ENCODE measurements at places on chromosomes 4 and X.

GRCh38 chr4:17702641-17703040, 78.8 kb downstream of the FAM184B start:
- no peak for DNase-seq

DNA sequence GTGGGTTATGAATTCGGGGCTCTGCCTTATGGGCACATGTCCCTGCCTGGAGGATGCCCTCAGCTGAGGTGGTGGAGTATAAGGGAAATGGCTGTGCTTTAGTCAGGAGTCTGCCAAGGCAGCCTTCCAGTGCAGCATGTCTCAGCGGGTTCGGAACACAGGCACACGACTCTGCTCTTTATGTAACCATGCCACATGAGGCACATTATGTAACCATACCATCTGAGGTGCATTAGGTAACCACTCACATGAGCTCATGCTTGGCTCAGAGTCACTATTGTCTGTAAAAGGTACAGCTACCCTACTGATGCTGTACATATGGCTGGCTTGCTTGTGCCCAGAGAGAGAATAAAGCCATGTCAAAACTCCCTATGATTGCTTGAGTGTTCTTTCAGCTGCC, 723.6 kb downstream of the TRAM1L1 start:
- DNase-seq: no peak

- no peak for DNase-seq
Measured at GRCh38 chr4:114281164-114281960, 301.9 kb upstream of the ARSJ start.

- DNase-seq: no peak
Measured at GRCh38 chrX:131895807-131896206, 127.3 kb upstream of the STK26 start.

GRCh38 chr4:171751538-171751937, 61.7 kb upstream of the GALNTL6 start:
- no peak for DNase-seq

DNA sequence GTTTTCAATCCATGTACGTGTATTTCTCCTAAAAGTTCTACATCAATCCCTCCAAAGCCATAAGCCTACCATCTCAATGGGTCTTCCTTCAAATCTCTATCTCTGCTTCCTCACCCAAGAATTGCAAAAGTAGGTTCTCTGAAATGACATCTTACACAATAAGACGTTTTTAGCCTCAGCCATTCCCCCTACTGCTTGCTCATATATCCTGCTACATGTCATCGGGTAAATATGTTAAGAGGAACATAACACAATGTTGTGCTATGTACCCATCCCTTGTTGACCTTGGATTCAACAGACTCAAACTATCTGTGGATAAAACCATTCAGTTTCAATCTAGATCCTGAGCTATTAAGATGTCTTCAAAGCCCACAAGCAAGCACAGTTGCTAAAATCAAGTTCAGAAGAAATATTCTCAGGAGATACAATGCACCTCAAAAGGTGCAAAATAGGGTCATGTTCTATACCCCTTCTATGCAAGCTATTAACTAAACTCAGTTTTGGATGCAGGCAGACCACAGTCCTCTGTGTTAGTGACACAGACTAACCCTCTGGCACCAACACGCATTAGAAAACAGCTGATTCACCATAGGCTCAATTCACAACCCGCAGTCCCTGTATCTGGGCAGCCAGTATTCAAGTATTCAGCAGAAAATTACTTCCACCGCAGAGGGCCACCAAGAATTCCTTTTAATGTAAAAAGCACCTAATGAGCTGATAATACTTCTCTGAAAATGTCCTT, 56.8 kb downstream of the CD99L2 start:
- DNase-seq: peak; percentile 55

- no peak for DNase-seq
Measured at GRCh38 chr4:106056914-106057313, 161.6 kb downstream of the NPNT start.

GRCh38 chr4:156238171-156238570, 284.5 kb upstream of the CTSO start:
- no peak for DNase-seq

- DNase-seq: peak; percentile 38
Measured at GRCh38 chr4:108396900-108397497, 223.4 kb upstream of the RPL34 start.

GRCh38 chrX:78643096-78643495, 16.0 kb downstream of the RTL3 start:
- no peak for DNase-seq

DNA sequence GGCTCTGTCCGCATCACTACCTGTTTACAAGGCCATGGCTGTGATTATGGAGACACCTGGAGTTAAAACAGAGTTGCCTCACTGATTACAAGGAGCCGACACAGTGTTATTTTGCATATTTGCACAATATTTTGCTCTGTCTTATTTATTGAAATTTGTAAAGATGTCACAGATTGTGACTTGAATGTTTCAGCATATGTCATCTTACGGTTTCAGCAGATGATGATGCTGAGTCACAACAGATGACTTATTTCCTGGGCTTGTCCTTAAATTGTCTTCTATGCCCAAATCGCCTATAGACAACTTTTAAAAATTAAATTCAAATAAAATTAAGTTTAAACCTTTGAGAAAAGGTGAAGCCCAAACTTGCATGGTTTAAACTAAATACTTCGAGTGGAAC, 87.1 kb upstream of the INPP4B start:
- DNase-seq: no peak

DNA sequence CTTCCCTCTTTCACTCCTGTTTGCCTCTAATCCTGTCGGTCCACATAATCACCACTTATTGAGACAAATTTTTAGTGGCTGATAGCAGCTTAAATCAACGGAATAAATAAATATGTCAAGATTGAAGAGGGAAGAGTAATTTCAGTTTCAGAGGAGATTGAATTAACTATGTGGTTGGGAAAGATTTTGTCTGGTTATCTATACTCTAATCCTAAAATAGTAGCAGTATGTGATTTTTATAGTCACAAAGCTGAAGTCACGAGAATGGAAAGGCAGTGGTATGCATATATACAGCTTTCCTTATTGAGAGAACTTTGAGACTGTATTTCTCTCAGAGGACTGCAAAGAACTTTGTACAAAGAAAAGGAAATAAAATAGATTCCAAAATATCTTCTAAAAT, 493.3 kb downstream of the FAT4 start:
- no peak for DNase-seq

DNA sequence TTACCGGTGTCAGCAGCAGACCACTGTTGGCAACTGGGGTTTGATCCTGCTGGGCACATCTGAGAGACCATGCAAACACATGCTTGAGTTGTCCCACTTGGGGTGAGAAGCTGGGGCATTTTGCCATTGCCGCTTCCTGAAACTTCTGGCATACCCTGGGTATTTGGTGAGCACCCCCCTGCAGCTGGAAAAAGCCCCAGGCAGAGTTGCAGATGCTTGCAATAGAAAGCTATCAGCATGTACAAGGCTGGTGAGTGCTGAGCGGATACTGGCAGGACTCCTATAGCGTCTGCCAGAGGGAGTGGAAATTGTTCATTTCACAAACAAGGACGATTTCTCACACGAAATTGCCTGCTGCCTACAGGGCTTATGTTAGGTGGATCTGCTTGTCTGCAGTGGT, 32.3 kb downstream of the SUPT20HL1 start:
- no peak for DNase-seq

DNA sequence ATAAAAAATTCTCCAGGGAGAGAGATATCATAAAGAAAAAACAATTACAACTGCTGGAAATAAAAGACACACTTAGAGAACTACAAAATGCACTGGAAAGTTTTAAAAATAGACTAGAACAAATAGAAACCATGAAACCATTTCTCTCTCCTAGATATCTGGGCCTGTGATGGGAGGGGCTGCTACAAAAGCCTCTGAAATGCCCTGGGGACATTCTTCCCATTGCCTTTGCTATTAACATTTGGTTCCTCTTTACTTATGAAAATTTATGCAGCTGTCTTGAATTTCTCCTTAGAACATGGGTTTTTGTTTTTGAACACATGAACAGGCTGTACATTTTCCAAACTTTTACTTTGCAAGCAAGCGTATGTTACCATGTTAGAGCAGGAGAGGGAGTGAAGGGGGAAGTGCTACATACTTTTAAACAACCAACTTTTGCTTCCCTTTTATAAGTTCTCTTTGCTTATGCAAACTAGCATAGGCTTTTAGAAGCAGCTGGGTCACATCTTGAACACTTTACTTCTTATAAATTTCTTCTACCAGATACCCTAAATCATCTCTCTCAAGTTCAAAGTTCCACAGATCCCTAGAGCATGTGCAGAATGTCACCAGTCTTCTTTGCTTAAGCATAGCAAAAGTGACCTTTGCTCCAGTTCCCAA, 47.9 kb upstream of the PACRGL start:
- no peak for DNase-seq

DNA sequence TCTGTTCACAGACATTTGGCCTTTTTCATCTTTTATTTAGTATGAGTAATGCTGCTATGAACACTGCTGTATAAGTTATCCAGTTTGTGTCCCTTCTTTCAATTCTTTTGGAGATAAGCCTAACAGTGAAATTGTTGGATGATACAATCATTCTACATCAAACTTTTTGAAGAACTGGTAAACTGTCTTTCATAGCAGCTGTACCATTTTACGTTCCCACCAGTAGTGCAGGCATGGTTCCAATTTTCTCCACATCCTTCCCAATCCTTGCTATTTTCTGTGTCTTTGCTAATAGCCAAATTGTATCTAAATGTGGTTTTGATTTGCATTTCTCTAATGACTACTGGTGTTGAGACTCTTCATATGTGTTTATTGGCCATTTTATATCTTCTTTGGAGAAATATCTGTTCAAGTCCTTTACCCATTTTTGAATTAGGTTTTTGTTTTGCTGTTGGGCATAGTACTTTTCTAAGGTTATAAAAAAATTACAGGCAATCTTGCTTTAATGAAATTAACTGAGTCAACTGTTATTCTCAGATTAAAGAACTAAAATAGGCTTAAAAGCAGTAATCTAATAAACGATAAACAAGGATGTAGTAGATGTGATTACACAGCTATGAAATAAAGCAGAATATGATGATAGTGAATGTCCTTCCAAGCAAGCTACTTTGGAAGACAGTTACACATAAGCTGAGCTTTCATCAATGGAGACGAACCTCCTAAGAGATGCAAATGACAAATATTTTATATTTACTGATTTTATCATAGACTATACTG, 57.2 kb downstream of the FBXW7 start:
- no peak for DNase-seq

GRCh38 chr4:63529581-63530337, 879.5 kb downstream of the TECRL start:
- no peak for DNase-seq
